ENCODE measurements at places on chromosomes 3 and 15.

GRCh38 chr15:30954674-30955073 lies 36.8 kb downstream of the MTMR10 start:
- no peak for DNase-seq

DNA sequence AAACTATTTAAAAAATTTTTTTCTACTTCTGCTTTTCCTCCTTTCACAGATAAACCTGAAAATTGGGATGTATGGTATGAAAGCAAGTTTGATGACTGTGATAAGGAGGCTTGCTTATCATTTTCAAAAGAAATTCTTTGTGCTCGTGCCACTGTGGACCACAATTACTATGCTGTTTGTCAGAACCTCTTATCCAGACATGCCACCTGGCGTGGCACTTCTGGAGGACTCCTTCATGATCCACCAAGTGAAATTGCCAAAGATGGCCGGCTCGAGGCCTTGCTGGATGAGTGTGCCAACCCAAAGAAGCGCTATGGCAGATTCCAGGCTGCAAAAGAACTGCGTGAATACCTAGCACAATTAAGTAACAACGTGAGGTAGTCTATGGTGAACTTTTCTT lies 17.8 kb downstream of the DIPK2A start:
- DNase-seq = no peak

GRCh38 chr3:157089455-157090221 lies 70.3 kb downstream of the CCNL1 start:
- no peak for DNase-seq

DNA sequence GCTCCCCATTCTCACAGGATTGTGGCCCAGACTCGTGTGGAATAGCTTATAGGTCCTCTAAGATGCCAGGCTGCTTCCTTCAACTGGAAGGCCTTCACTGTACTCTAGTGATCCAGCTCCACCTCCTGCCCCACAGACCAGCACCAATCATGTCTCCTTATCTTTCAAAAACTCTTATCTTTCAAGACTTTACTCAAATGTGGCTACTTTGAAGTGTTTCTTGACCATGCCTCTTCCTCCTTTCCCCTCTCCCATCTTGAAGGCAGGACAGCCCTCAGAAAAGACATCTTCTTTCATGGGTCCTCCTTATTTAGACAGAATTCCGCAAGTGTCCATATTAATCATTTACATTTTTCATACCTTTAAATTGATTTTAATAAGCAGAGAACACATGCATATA lies 142.3 kb downstream of the CHST2 start:
- DNase-seq = no peak

- DNase-seq = no peak
These were observed 102.4 kb downstream of the NUP210 start for GRCh38 chr3:13317596-13318320.

DNA sequence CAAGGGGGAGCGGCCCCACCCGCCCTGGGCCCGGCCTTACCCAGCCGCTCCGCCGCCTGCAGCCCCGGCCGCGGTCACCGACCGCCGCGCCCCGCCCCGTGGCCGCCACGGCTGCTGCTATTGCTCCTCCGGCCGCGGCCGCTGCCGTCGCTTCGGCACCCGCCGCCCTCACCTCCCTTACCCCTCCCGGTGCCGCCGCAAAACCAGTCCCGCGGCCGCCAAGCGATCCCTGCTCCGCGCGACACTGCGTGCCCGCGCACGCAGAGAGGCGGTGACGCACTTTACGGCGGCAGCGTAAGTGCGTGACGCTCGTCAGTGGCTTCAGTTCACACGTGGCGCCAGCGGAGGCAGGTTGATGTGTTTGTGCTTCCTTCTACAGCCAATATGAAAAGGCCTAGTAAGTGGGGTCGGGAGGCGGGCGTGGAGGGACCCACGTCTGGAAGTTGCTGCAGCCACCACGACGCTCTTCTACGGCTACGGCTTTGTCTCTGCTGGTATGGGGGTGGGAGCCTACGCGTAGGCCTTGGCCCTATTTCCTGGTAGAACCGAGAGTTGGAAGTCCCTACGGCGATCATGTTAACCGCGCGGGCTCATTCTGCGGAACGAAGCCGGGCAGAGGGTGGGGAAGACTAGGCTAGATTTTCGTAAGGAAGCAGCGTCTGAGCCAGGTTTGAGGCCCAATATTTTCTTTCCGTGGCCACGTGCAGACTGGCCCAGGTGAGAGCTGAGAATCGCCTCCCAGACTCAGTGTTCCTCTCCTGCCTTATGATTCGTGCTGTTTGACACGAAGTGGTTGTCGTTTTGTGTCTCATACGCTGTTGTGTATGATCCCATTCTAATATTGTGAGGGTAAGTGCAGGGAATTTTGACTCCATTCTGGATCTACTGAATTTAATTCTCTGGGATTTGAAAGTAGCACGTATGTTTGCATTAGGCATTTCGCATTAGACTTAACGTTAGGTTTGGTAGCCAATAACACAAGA lies at the start of the genes GNL3 and PBRM1:
TSS of gene GNL3 (plus strand) at position 324 of the 983 bp plus-strand sequence. CDS start at position 385, 61 bp downstream.
TSS of gene PBRM1 (minus strand) at position 205 of the 983 bp plus-strand sequence.
- DNase-seq = peak; percentile 90

DNA sequence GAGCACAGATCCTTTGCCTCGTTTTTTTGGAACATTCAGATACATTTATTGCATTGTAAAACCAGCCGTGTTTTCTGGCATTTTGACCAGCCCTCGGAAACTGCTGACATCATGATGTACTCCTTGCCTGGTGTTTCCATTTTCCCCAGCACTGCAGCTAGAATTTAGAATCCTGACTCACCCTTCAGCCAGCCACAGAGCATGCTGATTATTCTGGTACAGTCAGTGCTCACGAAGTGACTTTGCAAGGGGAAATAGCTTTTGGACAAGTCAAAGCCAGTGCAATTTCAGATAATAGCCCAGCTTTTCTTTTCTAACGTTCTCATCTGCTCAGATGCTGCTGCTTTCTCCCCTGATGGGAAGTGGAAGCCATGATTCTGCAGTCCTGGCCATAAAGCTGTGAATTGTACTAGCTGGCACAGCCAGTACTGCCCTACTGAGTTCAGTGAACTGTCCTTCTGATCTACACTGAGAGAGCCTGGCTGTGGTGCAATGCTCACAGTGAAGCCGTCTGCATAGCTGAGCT lies 12.1 kb upstream of the CNBP start:
- peak; percentile 76 for DNase-seq

DNA sequence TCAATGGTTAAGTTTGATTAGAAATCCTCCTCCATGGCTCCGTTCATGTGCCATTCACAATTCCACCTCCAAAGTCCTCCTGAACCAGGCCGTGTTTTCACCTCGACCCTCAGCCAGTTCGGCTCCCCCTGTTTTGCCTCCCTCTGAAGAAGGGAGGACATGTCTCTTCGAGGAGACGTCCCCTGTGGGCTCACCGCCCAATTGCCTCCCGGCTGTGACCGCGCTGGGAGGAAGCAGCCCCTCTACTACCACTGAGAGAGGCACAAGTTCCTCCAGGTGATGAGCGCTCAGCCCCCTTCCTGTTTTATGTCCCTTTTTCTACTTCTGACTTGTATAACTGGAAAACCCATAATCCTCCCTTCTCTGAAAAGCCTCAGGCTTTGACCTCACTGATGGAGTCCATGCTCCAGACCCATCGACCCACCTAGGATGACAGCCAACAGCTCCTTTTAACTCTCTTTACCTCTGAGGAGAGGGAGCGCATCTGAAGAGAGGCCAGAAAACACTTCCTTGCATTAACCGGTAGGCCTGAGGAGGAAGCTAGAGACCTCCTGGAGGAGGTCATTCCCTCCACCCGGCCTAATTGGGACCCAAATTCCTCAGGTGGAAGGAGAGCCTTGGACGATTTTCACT lies 4.7 kb downstream of the DET1 start:
- DNase-seq = no peak

GRCh38 chr3:98741121-98741716 lies 21.9 kb upstream of the ST3GAL6 start:
- no peak for DNase-seq

DNA sequence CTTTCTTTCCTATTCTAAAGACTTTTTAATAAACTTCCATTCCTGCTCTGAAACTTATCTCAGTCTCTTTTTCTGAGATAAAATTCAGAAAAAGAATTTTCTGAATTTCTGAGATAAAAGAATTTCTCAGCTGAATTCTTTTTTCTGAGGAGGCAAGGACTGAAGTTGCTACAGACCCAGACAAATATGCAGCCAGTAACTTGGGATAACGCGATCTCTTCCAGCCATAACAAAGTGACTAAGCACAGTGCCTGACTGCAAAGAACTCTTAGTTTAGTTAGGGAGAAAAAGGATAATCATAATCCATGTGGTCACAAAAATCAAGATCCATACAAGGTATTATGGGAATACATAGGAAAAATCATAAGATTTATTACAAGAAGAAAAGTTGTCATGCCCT lies 222.0 kb upstream of the GAP43 start:
- no peak for DNase-seq

DNA sequence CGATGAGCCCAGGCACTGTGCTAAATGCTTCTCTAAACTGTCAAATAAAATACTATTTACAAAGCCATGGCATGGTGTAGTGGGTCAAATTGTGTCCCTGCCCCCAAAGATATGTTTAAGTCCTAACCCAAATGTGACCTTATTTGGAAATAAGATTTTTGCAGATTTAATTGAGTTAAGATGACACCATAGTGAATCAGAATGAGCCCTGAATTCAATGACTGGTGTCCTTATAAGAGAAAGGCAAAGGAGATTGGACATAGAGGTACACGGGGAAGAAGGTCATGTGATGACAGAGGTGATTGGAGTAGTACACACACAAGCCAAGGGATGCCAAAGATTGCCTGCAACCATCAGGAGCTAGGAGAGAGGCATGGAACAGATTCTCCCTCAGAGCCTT lies 121.6 kb upstream of the VEPH1 start:
- no peak for DNase-seq

- no peak for DNase-seq
These were observed 36.9 kb upstream of the TRIM59 start for GRCh38 chr3:160486459-160486869.

GRCh38 chr15:80944818-80945217 lies 44.8 kb downstream of the MESD start:
- DNase-seq = no peak

- DNase-seq = no peak
These were observed 26.6 kb downstream of the BTLA start for GRCh38 chr3:112472691-112473090.

- no peak for DNase-seq
These were observed 9.1 kb downstream of the CIDEC start for GRCh38 chr3:9870978-9871377.

GRCh38 chr15:38389924-38390542 lies 63.9 kb upstream of the FAM98B start:
- DNase-seq = no peak

DNA sequence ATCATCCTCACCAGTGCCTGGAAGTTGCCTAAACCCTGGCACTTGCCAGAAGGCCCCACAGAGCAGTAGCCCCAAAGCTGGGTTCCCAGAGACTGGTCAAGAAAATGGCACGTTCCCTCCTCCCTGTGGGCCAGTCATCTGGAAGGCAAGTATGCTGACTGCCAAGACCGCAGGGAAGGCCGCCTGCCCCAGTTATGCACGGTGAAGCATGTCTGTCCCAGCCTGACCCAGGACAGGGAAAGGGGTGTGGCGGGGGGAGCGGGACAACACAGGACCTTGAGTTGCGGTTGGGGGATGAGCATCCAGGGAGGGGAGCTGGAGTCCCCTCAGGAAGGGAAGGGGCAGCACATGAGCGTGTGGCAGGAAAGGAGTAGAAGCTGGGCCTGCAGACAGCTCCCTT lies 33.0 kb downstream of the RBPMS2 start:
- DNase-seq = no peak

GRCh38 chr3:64176461-64176996 lies 48.7 kb downstream of the PRICKLE2 start:
- no peak for DNase-seq

DNA sequence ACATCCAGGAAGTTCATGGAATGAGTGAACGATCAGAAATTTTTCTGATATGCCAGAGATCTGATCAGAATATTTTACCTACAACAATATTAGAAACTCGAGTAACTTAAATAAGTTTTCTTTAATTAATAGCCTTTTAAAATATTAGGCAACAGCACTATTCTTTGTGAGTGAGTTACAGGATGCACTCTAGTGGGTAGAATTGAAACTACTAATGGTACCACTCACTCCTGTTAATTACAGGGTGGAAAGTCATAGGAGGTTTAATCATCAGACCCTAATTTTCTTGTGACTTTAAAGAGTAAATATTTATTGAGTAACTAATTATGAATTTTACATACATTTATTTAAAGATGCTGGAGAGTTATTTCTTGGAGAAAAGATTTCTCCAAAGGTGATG lies 217.3 kb downstream of the CACNA2D3 start:
- no peak for DNase-seq

GRCh38 chr15:25710184-25710583 lies 152.9 kb downstream of the ATP10A start:
- DNase-seq = no peak

- no peak for DNase-seq
These were observed 55.9 kb upstream of the C3orf80 start for GRCh38 chr3:160169139-160169976.

DNA sequence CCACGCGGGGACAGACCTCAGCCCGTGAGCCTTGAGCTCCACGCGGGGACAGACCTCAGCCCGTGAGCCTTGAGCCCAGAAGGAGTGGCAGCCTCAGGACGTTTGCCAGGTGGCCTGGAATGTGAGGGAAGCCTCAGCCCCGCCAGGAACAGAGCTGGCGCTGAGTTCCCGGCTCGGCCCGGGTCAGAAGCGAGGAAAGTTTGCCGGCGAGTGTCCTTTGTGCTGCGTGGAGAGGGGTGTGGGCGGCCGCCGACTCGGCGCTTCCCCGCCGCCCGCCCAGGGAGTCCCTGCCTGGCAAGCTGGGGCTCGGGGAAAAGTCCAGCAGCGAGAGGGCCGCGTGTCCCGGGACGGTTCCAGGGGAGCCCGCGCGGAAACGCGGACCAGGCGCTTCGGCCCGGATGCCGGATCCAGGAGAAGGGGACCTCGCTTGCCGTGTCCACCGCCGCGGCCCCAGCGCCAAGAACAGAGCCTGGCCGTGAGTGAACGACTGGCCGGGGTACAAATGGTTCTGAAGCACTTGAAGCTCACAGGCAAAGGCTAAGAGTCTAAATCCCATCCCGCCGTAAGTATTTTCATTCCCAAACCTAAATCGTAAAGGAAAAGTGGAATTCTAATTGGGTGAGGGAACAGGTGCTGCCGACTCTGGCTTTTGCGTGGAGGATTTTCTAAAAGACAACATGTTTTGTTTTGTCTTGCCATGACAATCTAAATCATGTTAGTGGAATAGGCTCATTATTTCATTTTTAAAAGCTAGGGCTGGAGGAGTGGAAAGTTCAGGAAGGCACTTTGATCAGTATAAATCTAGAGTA lies 1.7 kb downstream of the LRRN1 start:
- no peak for DNase-seq

- DNase-seq = no peak
These were observed 336.2 kb downstream of the ERC2 start for GRCh38 chr3:56131974-56132590.

GRCh38 chr15:28983432-28984311 lies 97.9 kb downstream of the APBA2 start:
- no peak for DNase-seq

GRCh38 chr3:32551087-32551486 lies 19.6 kb downstream of the DYNC1LI1 start:
- no peak for DNase-seq

GRCh38 chr15:66766282-66767230 lies 64.5 kb downstream of the SMAD6 start:
- DNase-seq = no peak
